ENCODE measurements at places on chromosomes 1 and 21. TPM values are rescaled to one million over a fixed set of nuclear protein-coding genes. Genes with fewer than 3 reads are reported as not detected.

- DNase-seq: peak; percentile 45
Measured at GRCh38 chr21:44955141-44955797, 15.4 kb downstream of the SLX9 start.

DNA sequence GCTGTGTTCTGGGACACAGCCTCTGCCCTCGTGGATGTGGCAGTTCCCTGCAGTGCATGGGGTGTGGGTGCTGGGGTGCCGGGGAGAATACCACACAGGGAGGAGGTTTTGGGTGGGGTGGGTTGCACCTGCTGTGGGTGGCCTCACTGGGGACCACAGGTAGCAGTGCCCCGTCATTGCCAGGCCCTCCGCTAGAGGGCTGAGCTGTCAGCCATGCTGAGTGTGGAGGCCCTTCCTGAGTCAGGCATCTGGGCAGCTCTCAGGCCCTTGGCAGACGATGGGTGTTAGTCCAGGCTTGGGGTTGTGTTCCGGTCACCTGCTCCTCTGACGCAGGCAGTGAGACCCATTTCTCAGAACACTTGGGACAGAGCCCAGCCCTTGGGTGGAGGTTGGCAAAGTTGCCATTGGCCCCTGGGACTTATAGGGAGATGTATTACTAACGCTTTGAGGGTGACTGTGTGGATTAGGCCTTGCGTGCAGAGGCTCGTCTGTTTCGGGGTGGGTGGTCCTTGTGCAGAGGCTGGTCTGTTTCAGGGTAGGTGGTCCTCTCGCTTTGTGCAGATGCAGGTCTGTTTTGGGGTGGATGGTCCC lies 23.9 kb downstream of the PCNT start:
- no peak for DNase-seq

- no peak for DNase-seq
Measured at GRCh38 chr1:229563241-229563640, 4.7 kb upstream of the ABCB10 start.

DNA sequence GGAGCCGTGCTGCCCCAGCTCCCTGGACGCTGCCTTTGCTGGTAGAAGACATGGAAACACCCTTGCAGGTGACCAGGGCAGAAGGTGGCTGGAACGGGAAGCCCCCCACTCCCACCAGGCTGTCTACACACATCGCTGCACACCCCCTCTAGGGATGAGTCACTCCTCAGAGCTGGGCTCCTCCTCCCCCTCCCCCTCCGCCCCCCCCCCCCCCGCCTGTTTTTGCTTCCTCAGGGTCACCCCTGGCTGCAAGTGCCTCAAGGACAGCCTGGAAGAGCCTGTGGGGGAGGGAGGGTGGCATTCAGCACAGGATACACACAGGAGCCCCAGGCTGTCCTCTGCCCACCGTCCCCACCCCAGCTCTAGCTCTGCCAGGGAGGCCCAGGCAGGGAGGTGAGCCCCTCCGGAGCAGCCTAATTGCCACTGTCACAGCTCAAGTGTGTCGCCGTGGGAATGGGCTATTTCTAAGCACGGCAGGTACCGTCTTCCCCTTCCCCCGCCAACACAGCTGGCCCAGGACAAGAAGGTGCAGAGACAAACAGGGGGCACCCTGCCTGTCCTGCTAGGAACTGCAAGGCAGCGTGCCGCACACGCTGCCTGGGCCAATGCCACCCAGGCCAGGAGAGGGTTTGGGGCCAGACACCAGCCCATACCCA lies 2.5 kb downstream of the FNDC10 start:
- DNase-seq: no peak

- DNase-seq: peak; percentile 96
Measured at GRCh38 chr1:214551436-214552173, at the start of gene PTPN14. PTPN14 (minus strand) TSS chr1:214551602; CDS start chr1:214464803, 86,799 bp downstream.

- no peak for DNase-seq
Measured at GRCh38 chr1:246597971-246598370, 31.7 kb downstream of the CNST start.

GRCh38 chr1:6464514-6464836 lies 1.5 kb downstream of the TNFRSF25 start:
- no peak for DNase-seq

DNA sequence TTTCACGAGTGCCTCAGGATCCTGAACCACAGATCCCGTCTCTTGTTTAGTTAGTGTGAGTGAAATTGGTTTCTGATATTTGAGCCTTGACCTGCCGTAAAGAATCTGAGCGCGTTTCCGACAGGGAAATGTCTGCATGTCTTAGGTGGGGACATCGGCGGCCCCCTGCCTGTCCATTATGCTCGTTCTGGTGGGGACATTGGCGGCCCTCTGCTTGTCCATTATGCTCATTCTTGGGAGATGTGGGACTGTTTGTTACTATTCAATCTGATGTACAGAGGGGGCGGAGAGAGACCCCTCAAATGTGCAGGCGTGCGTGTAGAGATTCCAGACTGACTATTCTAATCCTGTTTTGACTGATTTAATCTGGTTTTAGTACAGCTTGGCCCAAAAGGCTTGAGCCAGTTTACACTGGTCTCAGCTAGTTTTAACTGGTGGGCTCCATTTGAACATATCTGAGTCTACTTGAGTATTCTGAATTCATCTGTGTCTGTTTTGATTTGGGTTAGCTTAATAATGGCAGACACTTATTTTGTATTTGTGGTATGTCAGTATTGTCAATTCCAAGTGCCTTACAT lies 6.6 kb upstream of the TINAGL1 start:
- no peak for DNase-seq

DNA sequence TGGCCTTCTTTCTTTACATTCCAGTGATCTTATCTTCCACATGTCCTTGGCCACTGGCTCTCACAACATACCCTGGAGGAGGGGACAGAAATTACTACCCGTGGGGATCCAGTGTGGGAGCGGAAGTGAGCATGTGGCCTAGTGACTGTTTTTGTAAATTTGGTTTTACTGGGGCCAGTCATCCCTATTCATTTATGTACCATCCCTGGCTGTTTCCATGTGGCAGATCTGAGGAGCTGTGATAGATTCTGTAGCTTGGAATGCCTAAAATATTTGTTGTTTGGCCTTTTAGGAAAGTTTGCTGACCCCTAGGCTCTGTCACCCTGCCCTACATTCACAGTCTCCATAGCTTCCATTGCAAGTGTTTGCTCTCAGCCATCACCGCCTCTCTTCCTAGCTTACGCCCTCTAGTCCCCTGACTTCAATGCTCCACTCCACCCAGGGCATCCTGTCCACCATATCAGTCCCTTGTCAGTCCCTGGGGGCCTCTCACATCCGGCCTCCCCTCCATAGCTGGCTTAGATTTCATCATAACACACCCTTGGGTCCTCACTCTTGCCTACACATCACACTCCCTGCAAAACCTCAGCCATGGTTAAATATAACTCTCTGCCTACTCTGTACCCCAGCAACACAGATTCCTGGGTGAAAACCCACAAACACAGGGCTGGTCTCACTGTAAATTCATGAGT lies 25.8 kb downstream of the DHCR24 start:
- DNase-seq: no peak

DNA sequence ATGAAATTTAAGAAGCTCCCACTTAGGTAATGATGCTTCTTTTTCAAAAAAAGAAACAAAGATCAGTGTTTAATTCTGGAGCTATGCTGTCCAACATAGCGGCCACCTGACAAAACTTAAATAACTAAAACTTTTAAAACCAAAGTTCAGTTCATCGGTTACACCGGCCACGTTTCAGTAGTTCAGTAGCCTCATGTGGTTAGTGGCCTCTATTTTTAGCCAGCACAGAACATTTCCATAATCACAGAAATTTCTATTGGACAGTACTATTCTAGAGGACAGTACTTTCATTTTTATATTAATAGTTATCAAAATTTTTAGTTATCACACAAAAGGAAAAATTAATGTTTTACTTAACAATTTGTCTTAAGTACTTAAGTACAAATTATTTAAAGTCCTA lies 141.0 kb downstream of the USP25 start:
- DNase-seq: no peak

DNA sequence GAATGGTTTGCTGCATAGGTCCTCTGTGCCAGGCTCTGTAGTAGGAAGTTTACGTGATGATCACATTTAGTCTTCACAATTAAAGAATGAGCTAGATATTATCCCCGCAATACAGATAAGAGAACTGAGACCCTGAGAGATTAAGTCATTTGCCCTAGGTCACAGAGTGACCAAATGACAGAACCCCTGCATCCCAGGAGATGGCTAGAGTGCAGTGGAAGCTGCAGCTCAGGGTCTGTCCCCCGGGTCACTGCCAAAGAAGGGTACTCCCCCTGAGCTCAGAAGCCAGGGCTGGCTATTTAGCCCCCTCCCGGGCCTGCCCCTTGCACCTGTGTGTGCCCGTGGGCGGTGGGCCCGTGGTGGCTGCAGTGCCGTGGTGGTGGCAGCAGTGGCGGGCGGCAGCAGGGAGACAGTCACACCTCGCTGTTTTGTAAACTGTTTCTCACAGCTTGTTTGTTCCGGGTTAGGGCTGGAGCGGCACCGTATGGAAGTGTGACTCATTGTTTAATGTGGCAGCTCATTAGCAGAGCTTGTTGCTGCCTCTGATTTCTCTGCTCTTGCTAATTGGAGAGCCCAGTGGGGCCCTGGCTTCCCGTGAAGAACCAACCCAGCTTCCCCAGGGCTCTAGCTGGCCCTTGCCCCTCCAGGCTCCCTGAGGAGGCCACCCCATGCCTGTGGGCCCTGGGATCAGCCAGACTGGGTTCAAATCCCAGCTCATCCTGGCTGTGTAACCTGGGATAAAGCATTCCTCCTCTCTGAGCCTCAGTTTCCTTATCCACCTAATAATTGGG lies 19.3 kb upstream of the FOXO6 start:
- DNase-seq: no peak

DNA sequence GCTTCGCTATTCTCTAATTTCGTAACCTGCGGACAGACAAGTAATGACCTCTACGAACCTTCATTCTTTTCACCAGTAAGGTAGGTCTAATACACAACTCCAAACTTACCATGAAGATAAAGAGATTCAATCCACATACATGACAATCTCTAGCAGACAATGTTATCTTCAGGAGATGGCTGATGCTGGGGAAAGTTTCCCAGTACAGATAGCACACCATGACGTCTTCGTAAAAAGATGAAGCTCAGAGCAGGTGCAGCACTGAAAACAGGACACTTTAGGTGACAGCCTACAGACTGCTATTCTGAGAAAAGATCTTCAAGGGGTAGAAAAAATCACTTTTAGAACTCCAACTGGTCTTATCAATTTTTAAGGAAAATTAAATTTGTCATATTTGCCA lies 41.3 kb downstream of the ZNF281 start:
- no peak for DNase-seq

- DNase-seq: no peak
Measured at GRCh38 chr1:185348985-185349384, 31.9 kb upstream of the IVNS1ABP start.

GRCh38 chr1:157771661-157772425 lies 5.1 kb downstream of the FCRL2 start:
- DNase-seq: no peak

- no peak for DNase-seq
Measured at GRCh38 chr1:18128298-18128697, 20.7 kb downstream of the IGSF21 start.

GRCh38 chr21:23837564-23837963 lies 1769.7 kb downstream of the MRPL39 start:
- DNase-seq: no peak

GRCh38 chr21:38365521-38365920 lies 108.7 kb downstream of the KCNJ15 start:
- no peak for DNase-seq

DNA sequence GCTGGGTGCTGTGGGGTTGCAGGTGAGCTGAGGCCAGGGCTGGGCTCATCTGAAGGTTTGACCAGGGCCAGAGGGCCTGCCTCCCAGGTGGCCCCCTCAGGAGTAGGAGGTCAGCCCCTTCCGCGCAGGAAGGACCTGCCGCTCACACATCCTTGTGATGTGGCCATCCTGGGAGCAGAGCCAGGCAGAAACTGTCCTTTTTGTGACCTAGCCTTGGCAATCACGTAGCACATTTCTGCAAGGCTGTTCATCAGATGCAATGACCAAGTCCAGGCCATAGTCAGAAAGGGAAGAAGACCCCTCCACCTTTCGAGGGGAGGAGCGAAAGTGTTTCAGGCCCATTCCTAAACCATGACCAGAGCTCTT lies 55.5 kb upstream of the TRAPPC10 start:
- peak; percentile 55 for DNase-seq

DNA sequence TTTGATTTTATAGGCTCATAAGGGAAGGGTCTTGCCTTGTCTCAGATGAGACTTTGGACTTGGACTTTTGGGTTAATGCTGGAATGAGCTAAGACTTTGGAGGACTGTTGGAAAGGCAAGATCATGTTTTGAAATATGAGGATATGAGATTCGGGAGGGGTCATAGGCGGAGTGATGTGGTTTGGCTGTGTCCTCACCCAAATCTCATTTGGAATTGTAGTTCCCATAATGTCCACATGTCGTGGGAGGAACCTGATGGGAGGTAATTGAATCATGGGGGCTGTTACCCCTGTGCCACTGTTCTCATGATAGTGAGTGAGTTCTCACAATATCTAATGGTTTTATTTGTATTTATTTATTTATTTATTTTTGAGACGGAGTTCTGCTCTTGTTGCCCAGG lies 6.9 kb upstream of the CSDE1 start:
- DNase-seq: no peak

- DNase-seq: peak; percentile 96
Measured at GRCh38 chr1:167819849-167820683, 93.9 kb downstream of the ADCY10 start.

DNA sequence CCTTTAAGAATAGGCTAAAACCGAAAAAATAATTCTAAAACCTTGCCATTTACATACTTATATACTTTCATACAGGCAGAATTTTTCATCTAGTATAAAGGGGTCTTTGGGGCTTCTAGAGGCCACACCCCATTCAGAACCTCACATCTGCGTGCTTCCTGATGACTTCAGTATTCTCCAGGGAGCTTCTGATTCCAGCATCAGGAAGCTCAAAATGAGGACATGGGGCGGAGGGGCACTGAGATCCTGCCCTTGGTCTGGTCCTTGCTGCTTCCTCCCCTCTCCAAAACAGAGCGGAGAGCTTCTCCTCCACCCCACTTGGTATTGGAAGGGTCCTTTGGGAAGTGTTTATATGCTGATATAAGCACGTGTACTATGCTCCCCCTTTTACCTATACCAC lies 13.8 kb downstream of the PAX7 start:
- DNase-seq: no peak

DNA sequence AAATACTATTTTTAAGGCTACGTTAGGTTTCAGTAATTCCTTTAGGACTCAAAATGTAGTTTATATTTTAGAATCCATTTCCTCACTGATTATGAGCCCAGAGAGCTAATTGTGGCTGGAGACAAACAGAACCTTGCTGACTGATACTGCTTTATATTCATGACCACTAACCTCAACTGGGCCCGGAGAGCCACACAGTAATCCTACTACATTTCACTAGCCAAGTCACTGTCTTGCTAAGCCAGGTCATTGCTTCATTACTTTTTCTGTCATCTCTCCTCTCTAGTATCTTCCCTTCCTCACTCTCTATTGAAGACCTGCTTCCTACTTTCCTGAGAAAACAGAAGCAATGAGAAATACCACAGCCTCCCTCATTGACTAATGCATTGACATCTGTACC lies 24.7 kb downstream of the IL23R start:
- no peak for DNase-seq

The RAP1GAP gene
- polyA plus RNA-seq: 0.20 TPM

The OR2L2 gene
- not detected for polyA plus RNA-seq

The HHIPL2 gene
- polyA plus RNA-seq: 0.12 TPM

The NHLH1 gene
- polyA plus RNA-seq: 0.26 TPM

The ADAM30 gene
- not detected for polyA plus RNA-seq

The FDPS gene
- 186 TPM for polyA plus RNA-seq

The SPRR2B gene
- polyA plus RNA-seq: not detected
